Stimulated activated CD8-positive, alpha-beta memory T cell treated with anti-CD3 and anti-CD28 coated beads, Interleukin-4, amount 100 ng/mL, for 48 hours (primary cell): ENCODE measurements at places on chromosomes 4 and X.

GRCh38 chr4:43835869-43836268 lies 612.7 kb downstream of the KCTD8 start:
- no peak for DNase-seq

DNA sequence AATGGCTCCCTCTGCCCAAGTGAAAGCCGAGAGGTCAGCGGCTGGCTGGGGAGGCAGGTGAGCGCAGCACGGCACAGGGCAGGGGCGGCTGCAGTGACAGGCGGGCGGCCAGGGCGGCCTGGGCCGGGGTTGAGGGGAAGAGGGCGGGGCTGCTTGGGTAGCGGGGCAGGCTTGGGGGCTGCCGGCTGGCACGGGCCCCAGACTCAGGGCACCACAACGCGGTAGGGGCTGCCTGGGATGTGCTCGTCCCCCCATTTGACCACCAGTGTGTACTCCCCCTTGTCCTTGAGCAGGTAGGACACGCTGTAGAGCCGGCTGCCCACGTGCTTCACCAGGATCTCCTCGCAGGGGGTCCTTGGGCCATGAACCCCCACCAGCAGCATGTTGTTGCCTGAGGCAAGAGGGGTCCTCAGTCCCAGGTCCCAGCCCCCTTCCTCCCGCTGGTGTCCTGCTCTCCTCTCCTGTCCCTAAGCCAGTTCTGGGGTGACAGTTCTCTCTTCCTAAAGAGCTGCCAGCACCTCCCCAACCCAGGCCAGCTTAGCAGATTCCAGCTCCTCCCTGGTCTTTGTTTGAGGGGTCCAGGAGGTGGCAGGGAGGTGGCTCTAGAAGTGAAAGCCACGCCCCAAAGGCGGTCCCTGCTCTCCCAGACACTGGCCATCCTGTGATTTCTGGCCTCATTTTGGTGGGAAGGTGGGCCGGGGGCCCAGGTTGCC lies 25.6 kb downstream of the FLNA start:
- no peak for DNase-seq

DNA sequence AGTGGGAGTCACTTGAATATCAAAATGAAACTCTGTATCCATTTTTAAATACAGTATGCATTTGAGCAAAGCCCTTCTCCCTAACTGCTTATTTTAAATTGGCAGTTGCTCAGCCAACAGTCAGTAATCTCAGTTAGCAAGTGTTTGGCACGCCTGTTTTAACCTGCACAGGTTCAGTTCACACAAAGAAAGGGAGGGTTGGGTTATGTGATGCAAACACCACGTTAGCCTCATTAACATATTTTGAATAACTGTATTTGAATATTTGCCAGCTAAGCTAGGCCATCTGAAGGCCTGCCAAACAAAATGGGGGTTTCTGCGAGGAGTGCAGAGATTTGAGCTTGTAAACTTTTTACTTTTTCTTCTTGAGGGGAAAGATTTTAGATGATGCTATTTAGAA lies 19.8 kb downstream of the GAB1 start:
- no peak for DNase-seq

GRCh38 chr4:105145903-105146275 lies 787 bp upstream of the TET2 start:
- DNase-seq, result peak; percentile 55
